ENCODE measurements at places on chromosomes 6 and 20.

GRCh38 chr20:47585087-47585747 lies 83.5 kb downstream of the NCOA3 start:
- no peak for DNase-seq

DNA sequence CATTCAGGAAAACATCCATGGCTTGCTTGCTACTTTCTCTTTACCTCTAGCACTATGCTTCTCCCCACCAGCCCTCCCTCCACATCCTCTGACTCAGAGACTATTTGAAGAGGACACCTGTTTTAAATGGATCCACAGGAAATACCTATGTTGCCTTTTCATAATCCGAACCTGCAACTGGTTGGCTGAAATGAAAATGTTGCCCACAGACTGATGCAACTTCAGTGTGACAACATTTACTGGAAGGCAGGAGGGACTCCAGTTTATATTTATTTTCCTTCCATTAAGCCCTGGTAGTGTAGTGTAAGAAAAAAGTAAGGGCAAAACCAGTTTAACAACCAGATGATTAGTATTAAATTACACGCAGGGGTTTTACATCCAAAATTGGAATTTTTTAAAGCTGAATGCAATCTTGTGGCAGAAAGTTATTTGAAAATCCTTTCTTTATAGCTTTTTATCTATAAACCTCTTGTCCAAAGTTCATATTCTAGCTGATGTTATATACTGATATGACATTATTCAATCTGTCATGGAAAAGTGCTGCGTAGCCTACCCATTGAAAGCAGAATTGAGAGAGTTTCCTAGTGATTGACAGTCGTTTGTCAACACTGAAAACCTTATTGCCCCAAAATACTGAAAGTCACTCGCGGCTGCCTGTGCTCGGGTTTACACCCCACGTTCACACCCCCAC lies 881 bp upstream of the AIG1 start:
- no peak for DNase-seq

GRCh38 chr6:113875470-113875869 lies 18.3 kb downstream of the MARCKS start:
- no peak for DNase-seq

GRCh38 chr6:2751871-2752270 lies 1.1 kb upstream of the MYLK4 start:
- no peak for DNase-seq

GRCh38 chr6:56040889-56041301 lies 165.5 kb upstream of the BMP5 start:
- DNase-seq: no peak

DNA sequence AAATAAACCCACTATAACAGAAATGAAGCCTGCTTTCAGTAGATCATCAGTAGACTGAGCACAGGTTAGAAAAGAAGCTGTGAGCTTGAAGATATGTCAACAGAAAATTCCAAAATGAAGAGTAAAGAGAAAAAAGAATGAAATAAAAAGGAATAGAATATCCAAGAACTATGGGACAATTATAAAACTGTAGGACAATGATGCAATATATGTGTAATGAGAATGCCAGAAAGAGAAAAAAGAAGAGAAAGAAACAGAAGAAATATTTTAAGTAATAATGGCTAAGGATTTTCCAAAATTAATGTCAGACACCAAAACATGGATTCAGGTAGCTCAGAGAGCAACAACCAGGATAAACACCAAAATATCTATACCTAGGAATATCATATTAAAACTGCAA lies 191.4 kb upstream of the PLN start:
- DNase-seq: no peak

- no peak for DNase-seq
These were observed 60.4 kb upstream of the AKAP12 start for GRCh38 chr6:151179321-151179720.

- DNase-seq: no peak
These were observed 39.2 kb upstream of the SSTR4 start for GRCh38 chr20:22995923-22996322.

Measured in effector CD8-positive, alpha-beta T cell (primary cell).